ENCODE measurements at places on chromosomes 3 and 15. TPM values are rescaled to one million over a fixed set of nuclear protein-coding genes. Genes with fewer than 3 reads are reported as not detected.

DNA sequence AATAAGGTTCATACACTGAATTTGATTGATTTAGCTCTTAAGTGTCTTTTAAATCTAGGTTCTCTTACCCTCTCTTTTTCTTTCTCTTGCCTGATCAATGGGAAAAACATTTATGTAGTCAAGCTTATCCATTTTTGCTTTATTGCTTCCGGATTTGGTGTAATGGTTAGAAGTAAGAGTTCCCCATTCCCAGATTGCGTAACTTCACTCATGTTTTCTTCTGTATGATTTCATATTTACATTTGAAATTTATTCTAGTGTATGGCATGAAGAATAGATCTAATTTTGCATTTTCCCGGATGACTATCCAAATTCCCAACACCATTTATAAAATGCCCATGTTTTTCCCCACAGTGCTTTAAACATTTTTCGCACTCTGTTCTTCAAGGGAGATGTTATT lies 27.9 kb upstream of the SV2B start:
- no peak for DNase-seq

ADGRG7 gene
- total RNA-seq = not detected

DNA sequence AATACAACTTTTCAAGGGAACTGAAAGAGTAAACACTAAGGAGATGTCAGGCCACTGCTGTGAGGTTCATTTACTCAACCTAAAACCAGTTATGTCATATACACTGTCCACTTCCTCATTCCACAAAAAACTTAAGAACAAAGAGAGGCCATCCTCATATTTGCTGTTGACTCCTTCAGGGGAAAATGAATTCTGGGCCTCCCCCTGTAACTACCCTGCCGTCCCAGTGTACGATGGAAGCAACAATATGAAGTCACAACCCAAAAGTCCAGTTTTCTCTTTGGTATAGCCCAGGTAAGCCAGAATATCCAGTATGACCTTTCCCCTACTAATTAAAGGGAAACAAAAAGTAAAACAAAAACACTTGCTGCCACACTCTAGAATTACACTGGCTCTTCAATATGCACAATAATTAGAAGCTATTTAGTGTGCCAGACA lies 16.2 kb downstream of the CEP152 start:
- no peak for DNase-seq

- DNase-seq = no peak
These were observed 10.0 kb downstream of the RAD18 start for GRCh38 chr3:8953313-8953712.

- DNase-seq = no peak
These were observed 36.0 kb downstream of the ATP13A5 start for GRCh38 chr3:193342551-193342950.

- no peak for DNase-seq
These were observed at the start of gene FBLN2 for GRCh38 chr3:13548696-13549622. Gene FBLN2, plus strand, starts transcription at chr3:13549125. Its CDS starts 21,231 bp downstream, at chr3:13570356.
